ENCODE measurements at places on chromosomes 3 and 15.

DNA sequence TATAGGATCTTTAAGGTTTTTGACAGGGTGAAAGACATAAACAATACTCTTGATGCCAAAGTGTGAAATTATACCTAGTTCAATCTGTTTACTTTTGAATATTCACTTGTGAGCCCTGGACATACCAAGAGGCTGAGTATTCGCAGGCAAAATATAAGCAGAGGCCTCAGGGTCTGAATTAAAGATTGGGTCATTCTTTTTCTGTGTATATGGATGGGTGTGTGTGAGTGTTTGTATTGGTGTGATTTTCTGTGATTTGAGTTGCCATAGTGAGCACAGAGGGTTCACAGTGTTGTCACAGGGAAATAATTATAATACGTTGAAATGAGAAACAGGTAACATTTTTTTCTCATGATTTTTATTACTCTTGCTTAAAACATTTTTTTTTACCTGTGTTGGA is 770.7 kb upstream of the ALCAM start:
- DNase-seq: no peak

DNA sequence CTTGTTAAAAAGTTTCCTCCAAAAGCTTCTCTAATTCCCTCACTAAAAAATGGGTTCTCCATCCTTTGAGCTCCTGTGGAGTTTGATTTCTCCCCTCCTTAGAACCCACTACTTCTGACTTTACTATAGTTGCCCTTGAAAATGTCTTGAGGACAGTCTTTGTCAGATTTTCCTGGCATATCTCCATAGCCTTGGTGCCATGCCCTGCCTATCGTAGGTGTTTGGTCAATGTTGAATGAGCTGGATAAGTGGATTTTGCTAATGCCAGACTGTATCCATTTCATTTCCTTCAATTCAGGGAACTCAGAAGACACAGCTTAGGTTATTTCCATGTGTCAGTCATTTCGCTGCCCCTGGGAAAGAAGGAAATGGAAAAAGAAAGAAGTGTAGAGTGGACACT is 40.6 kb downstream of the TMEM266 start:
- no peak for DNase-seq

- no peak for DNase-seq
These were observed 102.0 kb downstream of the IL12A start for GRCh38 chr3:160090653-160091052.

DNA sequence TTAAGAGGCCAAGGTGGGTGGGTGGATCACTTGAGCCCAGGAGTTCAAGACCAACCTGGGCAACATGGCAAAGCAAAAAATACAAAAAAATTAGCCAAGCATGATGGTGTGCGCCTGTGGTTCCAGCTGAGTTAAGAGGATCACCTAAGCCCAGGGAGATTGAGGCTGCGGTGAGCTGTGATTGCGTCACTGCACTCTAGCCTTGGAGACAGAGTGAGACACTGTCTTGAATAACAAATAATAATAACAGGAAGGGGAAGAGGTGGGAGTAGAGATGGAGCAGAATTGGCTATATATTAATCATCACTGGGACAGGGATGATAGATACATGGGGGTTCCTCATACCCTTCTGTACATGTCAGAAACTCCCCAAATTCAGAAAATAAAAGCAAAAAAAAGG is 23.8 kb upstream of the NMB start:
- DNase-seq: peak; percentile 35

DNA sequence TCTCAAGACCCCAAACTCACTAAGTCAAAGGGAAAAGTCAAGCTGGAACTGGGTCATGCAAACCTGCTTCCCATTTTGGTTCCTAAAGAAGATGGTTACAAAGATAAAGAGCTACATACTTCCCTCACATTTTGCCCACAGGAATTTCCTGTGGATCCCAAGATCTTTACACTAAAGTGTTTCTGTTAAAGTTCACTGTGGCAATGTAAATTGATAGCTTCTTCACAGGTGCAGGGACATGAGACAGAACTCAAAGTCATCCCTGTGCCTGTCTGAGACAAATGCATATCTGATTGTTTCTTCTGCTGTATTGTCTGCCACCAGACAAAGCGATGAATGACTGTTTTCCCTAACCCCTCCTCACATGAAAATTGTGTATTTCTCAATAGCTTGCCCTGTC is 567.8 kb downstream of the ZIC1 start:
- DNase-seq: no peak

- no peak for DNase-seq
These were observed 25.2 kb downstream of the ARHGEF3 start for GRCh38 chr3:56776556-56776950.

GRCh38 chr3:109278546-109278945 is 37.8 kb downstream of the DPPA2 start:
- DNase-seq: no peak

DNA sequence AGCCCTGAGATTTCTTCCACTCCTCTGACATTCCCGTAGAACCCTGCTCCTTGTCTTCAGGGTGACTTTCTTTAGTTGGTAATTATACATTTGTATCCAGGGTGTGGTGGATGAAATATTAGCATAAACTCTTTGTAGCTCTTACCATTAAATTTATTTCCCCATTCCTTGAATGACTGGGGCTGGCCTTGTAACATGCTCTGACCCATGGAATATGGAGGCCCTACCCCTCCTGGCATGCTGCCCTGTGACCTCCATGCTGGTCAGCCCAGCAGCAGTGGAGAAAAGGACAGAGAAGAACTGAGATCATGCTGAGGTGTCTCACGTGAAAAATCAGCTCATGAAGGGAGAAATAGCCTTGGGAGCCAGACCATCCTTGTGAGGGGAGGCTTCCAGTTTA is 96.1 kb upstream of the PROK2 start:
- DNase-seq: no peak

- DNase-seq: peak; percentile 1
These were observed 29.2 kb downstream of the NEO1 start for GRCh38 chr15:73081321-73081958.

- no peak for DNase-seq
These were observed 6.9 kb downstream of the PLCH1 start for GRCh38 chr3:155737844-155738460.

GRCh38 chr3:79041621-79042020 is 726.2 kb downstream of the ROBO1 start:
- no peak for DNase-seq

- DNase-seq: no peak
These were observed 35.7 kb downstream of the PYGO1 start for GRCh38 chr15:55552451-55552850.

GRCh38 chr15:32735989-32736700 is 18.3 kb downstream of the GREM1 start:
- no peak for DNase-seq
